ENCODE measurements at places on chromosomes 4 and X.
A peak's percentile ranks its signal among the peaks of the same experiment; 100 is the strongest.

DNA sequence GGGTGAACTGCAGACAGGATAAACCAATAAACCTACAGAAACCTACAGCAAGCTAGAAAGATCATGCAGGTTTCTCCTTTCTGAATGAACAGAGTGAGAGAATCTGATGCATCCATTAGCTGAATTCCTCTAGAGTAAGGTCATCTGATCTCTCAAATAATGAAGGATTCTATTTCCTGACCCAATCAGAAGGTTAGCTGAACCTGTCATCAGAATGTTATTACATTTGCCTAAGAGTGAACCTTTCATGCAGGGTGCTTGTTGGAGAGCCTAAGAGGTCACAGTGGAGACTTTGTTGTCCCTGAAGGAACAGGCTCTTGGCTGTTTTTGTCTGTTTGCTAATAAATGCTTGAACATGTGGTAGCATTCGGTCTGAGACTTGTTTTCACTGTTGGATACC lies 24.0 kb downstream of the MEPE start:
- no peak for DNase-seq

DNA sequence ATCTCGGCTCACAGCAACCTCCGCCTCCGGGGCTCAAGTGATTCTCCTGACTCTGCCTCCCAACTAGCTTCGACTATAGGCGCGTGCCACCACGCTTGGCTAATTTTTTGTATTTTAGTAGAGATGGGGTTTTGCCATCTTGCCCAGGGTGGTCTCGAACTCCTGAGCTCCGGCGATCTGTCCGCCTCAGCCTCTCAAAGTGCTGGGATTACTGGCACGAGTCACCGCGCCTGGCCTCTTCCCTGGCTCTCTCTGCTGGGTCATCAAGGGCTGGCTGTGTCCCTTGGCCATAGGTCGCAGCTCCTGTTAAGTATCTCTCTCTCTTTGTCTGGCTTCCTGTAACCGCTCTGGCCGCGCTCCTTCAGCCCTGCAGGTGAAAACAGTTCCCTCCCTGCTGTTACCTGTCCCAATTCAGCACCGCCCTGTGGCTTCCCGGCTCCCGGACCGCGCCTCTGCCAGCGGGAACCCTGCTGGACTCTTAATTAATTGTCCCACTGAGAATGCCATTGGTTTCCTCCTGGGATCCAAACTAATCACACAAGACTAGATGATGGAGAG lies 1.3 kb upstream of the RGS12 start:
- DNase-seq: peak; percentile 78

DNA sequence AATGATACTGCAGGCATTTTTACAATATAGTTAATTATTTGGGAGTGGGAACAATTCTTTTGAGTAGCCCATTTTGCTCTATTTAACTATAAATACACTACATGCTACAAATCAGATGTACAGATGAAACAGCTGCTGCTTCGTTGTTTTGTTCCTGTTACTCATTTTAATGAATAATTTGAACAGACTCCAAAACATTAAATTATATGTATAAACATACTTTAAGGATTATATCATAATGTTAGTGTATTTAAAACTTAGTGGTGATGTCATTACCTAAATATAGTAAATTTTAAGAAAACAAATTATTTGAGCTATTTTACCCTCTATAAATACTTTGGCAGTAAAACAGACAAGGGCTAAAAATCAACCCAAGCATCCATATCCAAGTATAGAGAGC lies 60.7 kb downstream of the GAB1 start:
- no peak for DNase-seq

- DNase-seq: no peak
Measured at GRCh38 chr4:186957952-186958555, 234.4 kb upstream of the FAT1 start.

DNA sequence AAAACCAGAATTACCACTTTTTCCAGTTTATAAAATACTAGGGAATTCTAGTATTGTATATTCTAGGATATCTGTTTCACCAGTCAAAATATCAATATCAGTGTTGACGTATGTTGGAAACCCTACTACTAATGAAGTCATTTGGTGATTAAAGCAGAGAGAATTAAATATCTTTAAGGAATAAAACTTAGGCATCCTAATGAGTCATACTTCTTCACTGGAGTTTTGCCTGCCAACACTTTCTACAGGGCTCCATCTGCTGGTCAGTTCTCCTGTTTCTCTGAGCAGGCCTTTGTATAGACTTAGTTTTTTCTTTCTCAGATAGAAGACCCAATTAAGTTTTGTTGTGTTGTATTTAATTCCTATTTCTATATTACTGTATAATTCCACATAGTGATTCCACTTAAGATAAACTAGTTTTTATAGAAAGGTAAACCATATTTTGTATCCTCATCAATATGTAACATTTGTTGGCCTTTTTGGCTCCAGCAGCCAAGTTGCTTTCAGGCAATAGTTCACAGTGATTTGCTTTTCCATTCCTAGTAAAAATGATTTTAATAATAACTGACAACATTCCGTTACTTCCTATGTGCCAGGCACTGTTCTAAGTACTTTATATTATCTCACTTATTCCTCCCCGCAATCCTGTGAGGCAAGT lies 3.5 kb downstream of the AP1AR start:
- DNase-seq: peak; percentile 29

DNA sequence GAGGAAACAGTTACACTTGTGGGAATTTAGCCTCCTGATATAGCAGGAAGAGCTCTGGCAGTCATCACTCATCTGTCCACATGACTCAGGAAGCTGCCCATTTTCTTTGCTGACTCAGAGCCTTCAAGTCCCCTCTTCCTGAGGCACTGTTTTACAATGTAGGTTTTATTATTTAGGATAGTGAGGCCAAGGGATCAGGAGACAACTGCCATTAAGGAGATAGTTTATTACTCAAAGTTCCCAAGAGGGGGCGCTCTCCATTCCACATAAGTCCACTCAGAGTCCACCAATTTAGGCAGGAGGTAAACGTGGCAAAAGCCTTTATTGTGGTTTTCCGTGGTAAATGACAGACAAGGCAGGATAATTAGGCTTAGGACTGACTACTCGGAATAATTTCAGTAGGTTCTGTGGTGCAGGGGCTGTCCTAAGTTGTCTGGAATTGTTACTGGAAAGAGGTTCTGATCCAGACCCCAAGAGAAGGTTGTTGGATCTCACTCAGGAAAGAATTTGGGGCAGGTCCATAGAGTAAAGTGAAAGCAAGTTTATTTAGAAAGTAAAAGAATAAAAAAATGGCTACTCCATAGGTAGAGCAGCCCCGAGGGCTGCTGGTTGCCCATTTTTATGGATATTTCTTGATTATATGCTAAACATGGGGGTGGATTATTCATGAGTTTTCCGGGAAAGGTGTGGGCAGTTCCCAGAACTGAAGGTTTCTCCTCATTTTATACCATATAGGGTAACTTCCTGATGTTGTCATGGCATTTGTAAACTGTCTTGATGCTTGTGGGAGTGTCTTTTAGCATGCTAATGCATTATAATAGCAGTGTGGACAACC lies 96.0 kb upstream of the RAB40AL start:
- no peak for DNase-seq

- DNase-seq: no peak
Measured at GRCh38 chr4:23819041-23819511, 70.8 kb downstream of the PPARGC1A start.
